Hematopoietic multipotent progenitor cell treated with erythropoietin and hydrocortisone succinate and interleukin-3 and kit ligand, for 4 days (in vitro differentiated cells): ENCODE measurements at places on chromosomes 11 and 22.
A peak's percentile ranks its signal among the peaks of the same experiment; 100 is the strongest.

GRCh38 chr11:131998020-131998419 lies 627.6 kb downstream of the NTM start:
- no peak for DNase-seq

GRCh38 chr11:46710821-46711269 lies 8.2 kb upstream of the F2 start:
- no peak for DNase-seq

- DNase-seq, result no peak
Measured at GRCh38 chr11:61022311-61023085, 51.0 kb downstream of the CD6 start.

GRCh38 chr11:134536677-134537076 lies 124.6 kb upstream of the B3GAT1 start:
- peak; percentile 9 for DNase-seq

DNA sequence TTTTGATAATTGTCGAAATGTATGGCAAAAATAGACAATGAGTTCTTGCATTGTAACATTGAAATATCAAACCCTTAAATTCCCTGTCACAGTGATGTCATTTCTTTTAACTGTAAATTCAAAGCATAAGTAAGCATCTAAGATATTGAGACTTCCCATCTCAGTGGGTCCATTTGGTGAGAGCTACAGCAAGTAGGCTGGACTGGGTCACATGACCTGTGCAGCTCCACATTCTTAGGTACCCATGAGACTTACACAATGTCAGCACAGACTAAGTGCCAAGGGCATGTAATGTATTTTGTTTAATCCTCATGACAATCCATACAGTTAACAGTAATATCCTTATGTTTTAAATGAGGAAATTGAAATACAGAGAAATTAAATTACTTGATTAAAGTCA lies 210.7 kb downstream of the NELL1 start:
- DNase-seq, result no peak
